ENCODE measurements at places on chromosomes 7 and 10.

DNA sequence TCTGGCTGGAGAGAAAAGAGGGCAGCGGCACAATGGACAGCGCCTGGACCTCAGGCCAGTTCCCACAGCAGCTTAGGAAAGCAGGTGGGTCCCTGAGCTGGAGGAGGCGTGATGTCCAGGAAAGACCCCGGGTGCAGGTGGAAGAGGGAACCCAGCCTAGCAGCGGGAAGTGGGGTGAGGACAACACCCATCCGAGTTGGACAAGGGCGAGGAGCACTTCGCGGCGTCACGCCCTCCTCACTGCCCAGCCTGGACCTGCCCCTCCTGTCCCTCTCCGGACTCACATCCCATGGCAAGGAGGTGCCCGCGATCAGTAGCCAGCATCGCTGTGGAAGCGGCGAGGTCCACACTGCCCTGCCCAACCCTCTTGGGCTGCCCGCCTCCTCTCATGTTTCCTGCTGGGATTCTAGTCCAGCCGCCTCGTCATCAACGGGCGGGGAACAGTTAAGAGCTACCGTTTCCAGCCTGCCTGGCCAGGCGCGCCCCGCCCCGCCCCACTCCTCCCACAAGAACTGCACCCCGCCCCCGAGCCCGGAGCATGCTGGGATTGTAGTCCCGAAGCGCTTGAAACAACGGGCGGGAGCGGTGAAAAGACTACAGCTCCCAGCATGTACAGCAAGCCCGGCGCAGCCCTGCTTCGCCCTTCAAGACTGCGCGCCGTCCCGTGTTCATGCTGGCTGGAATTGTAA lies 930.6 kb upstream of the ZNF722 start:
- DNase-seq = no peak

DNA sequence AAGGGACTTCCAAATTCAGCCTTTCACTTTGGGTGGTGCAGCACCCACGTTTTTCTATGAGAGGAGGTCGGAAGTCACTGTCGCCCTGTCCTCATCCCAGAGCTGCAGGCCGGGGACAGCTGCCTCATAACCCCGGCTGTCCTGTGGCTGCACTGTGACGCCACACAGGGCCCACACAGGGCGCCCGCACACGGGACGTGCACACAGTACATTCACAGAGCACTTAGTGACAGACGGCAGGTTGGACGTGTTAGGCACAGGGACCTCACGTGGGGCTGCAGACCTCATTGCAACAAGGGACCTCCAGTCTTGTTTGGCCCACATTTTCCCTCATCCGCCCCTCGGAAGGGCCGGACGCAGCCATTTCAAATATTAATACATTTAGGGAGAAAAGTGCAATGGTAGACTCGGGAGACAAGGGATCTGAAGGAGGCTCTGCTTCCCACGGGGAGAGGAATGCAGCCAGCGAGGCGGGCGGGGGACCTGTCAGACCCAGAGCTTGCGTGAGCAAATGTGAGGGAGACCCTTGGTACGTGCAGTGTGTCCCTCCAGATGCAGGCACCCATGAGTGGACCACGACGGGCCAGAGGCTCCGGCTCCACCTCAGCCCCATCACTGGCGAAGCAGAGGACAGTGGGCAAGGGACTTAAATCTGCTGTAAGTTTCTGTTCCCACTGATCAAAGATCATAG lies 86.7 kb downstream of the VOPP1 start:
- no peak for DNase-seq

- DNase-seq = no peak
Observed at GRCh38 chr7:6725003-6725402, 18.3 kb upstream of the ZNF12 start.

DNA sequence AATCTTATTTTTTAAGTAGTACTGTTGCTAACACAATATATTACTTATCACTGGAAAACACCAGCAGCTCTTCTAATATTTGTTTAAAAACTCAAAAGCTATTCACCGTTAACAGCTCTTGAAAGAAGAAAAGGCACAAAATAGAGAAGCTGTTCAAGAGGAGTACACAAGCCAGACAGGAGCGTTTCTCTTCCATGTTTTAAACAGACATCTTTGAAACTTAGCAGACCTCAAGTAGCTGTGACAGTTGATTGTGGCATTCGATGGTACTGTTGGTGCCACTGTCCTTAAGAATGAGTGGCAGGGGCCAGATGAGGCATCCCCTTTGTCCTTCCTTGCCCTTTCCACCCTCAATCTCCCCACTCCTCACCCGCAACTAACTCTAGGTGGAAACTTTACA lies 81.6 kb upstream of the PRR15 start:
- no peak for DNase-seq

GRCh38 chr10:59807629-59808620 lies 54.7 kb upstream of the MRLN start:
- no peak for DNase-seq

- no peak for DNase-seq
Observed at GRCh38 chr10:68684413-68684812, 36.6 kb upstream of the CCAR1 start.

DNA sequence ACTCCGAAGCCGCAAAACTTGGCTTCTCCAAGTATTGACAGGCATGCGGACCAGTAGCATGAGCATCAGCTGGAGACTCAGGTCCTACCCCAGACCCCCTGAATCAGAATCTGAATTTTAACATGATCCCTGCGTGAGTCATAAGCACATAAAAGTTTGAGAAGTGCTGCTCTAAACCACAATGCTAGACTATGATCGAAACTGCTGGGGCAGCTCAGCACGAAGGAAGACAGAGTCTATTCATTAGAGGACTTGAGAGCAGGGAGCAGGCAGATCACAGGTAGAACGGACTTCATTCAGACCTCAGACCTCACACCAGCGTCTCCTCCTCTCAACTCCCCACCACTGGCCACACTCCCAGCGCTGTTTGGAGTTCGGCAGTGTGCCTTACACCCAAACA lies 16.9 kb downstream of the CAMK2G start:
- DNase-seq = no peak

- no peak for DNase-seq
Observed at GRCh38 chr7:85464042-85464651, 277.3 kb upstream of the SEMA3D start.

GRCh38 chr10:80333983-80334382 lies 22.6 kb downstream of the DYDC1 start:
- DNase-seq = no peak

DNA sequence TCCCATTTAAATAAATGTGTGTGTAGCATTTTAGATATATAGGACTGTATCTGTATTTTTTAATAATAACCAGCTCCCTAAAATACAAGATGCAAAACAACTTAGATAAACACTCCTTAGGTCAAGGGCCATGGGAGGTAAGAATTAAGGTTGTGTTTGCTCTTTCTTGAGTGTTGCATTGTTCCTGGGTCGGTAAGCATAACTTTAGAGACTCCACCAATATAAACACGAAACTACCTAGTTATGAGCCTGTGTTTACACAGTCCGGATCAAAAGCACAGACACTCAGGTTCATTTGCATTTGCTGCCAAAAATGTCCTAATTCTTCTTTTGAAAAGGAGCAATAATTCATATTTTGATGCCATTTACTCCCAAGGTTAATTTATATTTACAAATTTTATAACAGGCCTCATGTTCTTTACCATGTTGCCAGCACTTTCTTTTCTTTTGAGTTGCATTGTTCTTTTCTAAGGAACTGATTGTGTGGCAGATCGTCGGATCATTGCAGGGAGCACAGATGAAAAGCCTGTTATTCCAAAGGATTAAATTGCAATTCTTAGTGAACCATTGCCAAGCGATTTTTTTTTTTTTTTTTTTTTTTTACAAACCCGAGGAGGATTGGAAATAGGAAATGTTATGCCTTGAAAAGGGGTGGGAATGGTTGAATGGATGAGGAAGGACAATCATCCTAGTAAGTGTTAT lies 45.8 kb upstream of the GLCCI1 start:
- no peak for DNase-seq

DNA sequence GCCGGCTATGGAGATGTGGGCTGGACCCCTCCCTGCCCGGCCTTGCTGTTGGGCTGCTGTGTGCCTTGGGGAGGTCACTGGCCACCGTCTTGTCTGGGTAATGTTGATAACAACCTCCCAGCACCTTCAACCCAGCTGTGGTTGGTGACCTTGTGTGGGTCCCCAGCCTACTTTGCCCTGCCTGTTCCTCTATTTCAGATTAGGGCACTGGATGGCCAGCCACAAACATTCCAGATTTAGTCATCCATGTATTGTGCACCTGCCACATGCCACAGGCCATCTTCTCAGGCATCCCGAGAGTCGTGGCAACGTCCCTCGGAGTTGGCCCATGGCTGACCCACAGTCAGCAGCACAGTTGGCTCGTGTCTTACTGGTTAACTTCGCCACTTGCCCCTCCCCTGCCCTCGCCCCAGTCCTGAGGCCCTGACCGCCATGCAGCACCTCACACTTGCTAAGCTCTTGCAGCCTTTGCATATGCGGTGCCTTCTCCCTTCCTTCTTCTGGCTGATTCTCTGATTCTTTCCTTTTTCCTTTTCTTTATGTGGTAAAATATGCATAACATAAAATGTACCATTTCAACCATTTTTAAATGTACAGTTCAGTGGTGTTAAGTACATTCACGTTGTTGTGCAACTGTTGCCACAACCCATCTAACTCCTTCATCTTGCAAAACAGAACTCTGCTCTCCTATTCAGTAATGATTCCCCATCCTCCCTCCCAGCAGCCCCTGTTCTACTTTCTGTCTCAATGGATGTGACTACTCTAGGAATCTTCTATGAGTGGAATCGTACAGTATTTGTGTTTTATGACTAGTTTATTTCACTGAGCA lies 60.6 kb downstream of the PRF1 start:
- no peak for DNase-seq

DNA sequence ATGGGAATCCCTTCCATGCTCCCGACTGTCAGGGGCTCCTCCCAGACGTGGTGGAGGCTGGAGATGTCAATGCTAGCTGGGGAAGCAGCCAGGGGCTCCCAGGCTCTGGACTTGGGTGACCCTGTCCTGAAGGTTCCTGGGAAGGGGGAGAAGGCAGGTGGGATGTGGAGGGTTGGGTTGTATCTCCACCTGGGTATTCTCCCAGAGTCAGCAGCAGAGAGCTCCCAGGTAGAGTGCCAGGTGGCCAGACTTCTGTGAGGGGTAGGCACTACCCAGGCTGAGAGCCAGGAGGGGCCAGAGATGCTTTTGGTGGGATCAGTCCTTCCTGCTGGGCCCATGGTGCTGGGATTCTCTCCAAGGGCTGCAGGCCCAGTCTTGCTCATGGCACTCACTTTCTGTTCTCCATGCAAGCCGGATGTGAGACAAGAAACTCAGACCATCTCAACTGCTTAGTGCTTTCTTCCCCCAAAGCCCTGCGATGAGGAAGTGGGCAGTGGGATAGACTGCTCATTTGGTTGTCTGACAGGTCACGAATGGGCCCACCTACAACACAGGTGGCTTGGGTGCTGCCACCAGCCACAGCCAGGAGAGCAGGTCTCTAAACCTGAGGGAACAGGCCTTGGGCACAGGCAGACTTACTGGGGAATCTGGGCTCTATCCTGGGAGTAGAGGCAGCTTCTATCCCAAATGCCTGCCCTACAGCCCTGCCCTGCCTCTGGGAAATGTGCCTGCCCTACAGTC lies 52.5 kb upstream of the CAMK2B start:
- no peak for DNase-seq

GRCh38 chr7:137985253-137985896 lies 16.5 kb downstream of the CREB3L2 start:
- DNase-seq = no peak

- DNase-seq = no peak
Observed at GRCh38 chr10:78266741-78267469, 233.2 kb downstream of the RPS24 start.

DNA sequence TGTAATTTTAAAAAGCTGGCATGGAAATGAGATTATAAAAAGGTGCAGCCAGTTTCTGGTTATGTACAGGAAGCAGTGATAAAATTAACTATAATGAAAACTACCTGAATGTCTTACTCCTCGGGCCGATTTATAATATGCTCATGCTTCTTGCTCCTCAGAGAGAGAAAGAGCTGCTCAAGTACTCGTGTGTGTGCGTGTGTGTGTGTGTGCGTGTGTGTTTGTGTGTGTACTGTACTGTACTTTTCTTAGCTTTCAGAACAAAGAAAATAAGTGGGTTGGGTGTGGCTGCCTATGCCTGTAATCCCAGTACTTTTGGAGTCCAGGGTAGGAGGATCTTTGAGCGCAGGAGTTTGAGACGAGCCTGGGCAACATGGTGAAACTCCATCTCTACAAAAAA lies 96.6 kb upstream of the NMT2 start:
- DNase-seq = no peak

GRCh38 chr10:5951167-5951711 lies 26.1 kb downstream of the IL15RA start:
- no peak for DNase-seq

GRCh38 chr7:69825113-69825972 lies 227.1 kb downstream of the AUTS2 start:
- DNase-seq = no peak

- no peak for DNase-seq
Observed at GRCh38 chr10:23100331-23101030, 5.1 kb downstream of the MSRB2 start.

DNA sequence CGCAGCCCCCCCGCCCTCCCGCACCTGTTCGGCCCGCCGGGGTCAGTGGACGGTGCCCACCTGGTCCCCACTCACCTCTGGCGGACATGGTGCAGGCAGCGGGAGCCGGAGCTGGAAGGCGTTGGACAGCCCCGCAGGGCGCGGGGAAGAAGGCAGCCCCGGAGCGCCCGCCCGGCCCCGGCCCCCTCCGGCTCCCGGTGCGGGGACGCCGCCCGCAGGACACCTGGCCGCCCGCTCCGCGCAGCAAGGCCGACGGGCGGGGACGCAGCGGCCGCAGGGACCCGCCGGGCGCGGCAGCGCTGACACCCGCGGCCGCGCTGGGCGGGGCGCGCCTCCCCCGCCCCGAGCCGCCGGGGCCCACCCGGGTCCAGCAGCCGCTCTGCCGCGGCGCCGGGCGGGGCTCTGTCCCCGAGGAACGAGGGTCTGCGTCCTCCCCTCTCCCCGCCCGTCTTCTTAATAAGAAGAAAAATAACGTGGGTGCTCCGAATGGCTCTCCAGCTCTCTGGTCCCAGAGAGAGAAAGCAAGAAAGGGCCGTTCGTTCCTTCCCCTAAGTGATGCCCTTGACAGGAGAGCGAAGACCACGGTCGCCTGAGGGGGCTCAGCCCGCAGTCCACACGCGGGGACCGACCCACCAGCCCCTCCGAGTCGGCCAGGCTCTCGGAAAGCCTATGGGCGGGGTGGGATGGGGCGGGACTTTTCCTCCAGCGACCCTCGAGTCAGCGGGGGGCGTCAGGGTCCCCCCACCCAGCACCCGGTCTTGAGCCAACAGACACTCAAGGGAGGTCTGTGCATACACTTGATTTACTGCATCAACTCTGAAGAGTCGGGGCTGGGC lies 53.4 kb upstream of the FHIP2A start:
- no peak for DNase-seq

DNA sequence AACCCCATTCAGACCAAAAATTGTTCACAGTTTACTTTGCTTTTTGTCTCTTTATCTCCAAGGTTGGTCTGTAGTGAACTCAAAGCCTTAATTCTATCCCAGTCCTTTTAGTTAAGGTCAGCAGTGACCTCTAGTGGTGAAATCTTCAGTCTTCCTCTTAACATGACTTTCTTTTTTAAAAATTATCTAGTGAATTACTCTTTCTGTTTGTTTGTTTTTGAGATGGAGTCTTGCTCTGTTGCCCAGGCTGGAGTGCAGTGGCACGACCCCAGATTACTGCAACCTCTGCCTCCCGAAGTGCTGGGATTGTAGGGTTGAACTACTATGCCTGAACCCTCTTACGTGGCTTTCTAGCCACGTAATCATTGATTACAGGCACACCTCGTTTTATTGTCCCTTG lies 25.0 kb downstream of the ZNF487 start:
- peak; percentile 50 for DNase-seq

Data from fibroblast of skin of left biceps (primary cell).